Forelimb muscle (tissue), 1 donor: ENCODE measurements at places on chromosomes 3 and 15. TPM values are rescaled to one million over a fixed set of nuclear protein-coding genes. Genes with fewer than 3 reads are reported as not detected.

The PLCL2 gene
- polyA plus RNA-seq = 13.7 TPM

The ACKR2 gene
- 0.46 TPM for polyA plus RNA-seq

The TRIM71 gene
- 0.15 TPM for polyA plus RNA-seq

The PLCH1 gene
- 0.32 TPM for polyA plus RNA-seq

The LRTM1 gene
- 114 TPM for polyA plus RNA-seq

The CHRD gene
- 19.2 TPM for polyA plus RNA-seq

The OIP5 gene
- 3.1 TPM for polyA plus RNA-seq

The KLHL6 gene
- 1.5 TPM for polyA plus RNA-seq

The PODXL2 gene
- 5.0 TPM for polyA plus RNA-seq

The ALDH1L1 gene
- 0.22 TPM for polyA plus RNA-seq

The RTP1 gene
- polyA plus RNA-seq = not detected

The CLDN18 gene
- 0.39 TPM for polyA plus RNA-seq

The ACTRT3 gene
- polyA plus RNA-seq = 2.6 TPM

The CEP63 gene
- 35.9 TPM for polyA plus RNA-seq

The MRAS gene
- polyA plus RNA-seq = 69.6 TPM

The SLC7A14 gene
- polyA plus RNA-seq = 0.23 TPM

The XCR1 gene
- polyA plus RNA-seq = 0.27 TPM

The EEF1AKMT4 gene
- polyA plus RNA-seq = 1.4 TPM

The OR5H15 gene
- polyA plus RNA-seq = not detected

The IL17RE gene
- polyA plus RNA-seq = 1.8 TPM

The MESD gene
- 18.7 TPM for polyA plus RNA-seq

The GOLGA8R gene
- polyA plus RNA-seq = 9.1 TPM

The BNIP2 gene
- 44.4 TPM for polyA plus RNA-seq

The ITGB5 gene
- 18.3 TPM for polyA plus RNA-seq

The IQCF5 gene
- not detected for polyA plus RNA-seq

The ATP8B4 gene
- polyA plus RNA-seq = 1.9 TPM

The IL5RA gene
- not detected for polyA plus RNA-seq

The DUOXA2 gene
- not detected for polyA plus RNA-seq

The ADAMTS7 gene
- 13.7 TPM for polyA plus RNA-seq

The CLDN16 gene
- polyA plus RNA-seq = 0.13 TPM

The HYAL1 gene
- 1.7 TPM for polyA plus RNA-seq

The GJD2 gene
- polyA plus RNA-seq = 7.0 TPM

The EPHA3 gene
- 13.8 TPM for polyA plus RNA-seq

The VEPH1 gene
- 0.63 TPM for polyA plus RNA-seq

The LRRIQ4 gene
- 0.13 TPM for polyA plus RNA-seq

The CHRNA5 gene
- polyA plus RNA-seq = 0.76 TPM

The SLITRK3 gene
- 0.33 TPM for polyA plus RNA-seq

The LDHAL6B gene
- 0.14 TPM for polyA plus RNA-seq

The MYO5C gene
- polyA plus RNA-seq = 8.5 TPM

The CMTM8 gene
- 1.0 TPM for polyA plus RNA-seq
